T1000 (cell line): ENCODE measurements at places on chromosomes 12 and 14.

GRCh38 chr12:69981881-69982475 lies 157.0 kb downstream of the MYRFL start:
- DNase-seq: no peak

DNA sequence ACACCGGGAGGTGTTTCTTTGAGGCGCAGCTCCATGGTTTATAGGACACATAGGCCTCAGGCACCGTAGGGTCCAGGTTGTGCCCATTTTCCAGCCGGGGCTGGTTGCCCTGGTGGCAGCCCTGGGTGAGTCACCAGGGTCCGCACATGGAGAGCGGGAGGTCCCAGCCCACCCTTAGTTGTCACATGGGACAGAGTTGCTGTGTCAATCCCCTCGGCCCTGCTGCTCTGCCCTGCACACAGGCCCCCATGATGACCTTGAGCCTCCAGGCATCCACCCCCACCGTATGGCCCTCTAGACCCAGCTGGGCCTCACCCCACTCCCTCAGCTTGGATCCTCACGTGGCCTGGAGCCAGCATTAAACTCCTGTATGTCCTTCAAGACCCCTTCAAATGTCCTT lies 7.7 kb downstream of the TRMT61A start:
- DNase-seq: no peak

DNA sequence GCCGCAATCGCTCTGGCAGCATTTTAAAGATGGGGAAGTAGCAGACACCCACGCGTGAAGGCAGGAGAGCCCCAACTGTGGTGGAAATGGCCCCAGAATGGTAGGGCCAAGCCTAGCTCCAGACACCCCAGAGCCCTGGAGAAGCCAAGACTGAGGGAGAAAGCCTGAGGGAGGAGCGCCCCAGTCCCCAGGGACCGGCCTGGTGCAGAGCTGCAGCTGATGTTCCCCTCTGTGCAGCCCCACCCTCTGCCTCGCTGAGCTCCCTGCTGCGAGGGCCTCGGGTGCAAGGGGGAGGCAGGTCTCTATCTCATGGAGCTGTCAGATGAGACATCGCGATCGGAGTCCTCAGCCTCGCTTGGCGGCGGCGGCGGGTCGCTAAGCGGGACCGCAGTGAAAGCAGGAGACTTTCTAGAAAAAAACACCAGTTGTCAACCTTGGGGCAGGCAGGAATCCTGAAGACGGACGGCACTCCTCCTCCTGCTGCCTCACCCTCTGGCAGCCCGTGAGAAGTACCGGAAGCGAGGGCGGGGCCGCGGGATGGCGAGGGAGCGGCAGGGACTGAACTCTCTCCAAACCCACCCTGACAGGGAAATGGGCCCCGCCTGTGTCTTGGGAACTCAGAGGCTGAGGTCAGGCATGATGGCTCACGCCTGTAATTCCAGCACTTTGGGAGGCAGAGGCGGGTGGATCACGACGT lies 6.0 kb downstream of the GAPDH start:
- peak; percentile 77 for DNase-seq

GRCh38 chr12:22173177-22173576 lies 127.2 kb downstream of the CMAS start:
- no peak for DNase-seq

- no peak for DNase-seq
Observed at GRCh38 chr12:64635356-64635998, 25.2 kb downstream of the RASSF3 start.
